ENCODE measurements at places on chromosomes 12 and 14.

GRCh38 chr14:93967637-93968250 lies 8.6 kb downstream of the ASB2 start:
- DNase-seq, result no peak

DNA sequence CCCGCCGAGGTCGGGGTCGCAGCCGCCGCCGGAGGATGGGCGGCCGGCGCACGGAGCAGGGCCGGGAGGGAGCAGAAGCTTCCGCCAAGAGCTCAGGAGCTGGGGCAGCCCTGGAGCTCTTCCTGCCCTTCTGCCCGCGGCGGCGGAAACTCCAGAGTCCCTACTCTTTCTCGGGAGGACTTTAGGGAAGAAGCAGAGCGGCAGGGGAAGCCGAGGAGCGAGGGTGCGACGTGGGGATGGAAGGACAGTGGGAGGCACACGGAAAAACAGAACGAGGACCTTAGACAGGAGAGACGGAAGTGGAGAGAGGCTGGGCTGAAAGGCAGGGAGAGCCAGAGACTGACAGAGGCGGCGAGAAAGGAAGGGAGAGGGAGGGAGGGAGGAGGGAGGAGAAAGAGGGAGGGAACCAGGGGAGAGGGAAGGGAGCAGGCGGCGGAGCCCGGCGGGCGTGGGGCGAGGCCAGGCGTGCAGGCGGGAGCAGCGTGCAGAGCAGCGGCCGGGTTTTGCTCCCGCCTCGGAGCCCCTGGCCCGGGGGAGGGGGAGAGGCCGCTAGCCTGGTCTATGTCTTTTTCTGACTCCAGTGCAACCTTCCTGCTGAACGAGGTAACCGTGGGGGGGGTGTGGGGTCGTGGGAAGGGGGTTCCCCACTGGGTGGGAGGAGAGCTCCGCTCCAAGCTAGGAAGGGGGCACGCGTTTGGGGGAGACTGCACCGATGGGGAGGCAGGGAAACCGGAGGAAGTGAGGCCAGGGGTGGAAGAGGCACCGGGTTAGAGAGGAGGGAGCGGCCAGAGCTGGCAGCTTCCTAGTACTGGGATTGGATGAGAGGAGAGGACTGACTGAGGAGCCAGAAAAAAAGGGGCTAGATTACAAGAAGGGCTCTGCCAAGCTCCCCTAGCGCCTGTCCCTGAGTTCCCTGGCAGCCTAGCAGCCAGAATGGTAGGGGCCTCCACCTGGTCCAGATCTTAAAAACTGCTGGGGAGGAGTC lies 2.9 kb upstream of the CACNB3 start:
- DNase-seq, result peak; percentile 34

GRCh38 chr12:25295361-25295760 lies 44.6 kb upstream of the KRAS start:
- no peak for DNase-seq

DNA sequence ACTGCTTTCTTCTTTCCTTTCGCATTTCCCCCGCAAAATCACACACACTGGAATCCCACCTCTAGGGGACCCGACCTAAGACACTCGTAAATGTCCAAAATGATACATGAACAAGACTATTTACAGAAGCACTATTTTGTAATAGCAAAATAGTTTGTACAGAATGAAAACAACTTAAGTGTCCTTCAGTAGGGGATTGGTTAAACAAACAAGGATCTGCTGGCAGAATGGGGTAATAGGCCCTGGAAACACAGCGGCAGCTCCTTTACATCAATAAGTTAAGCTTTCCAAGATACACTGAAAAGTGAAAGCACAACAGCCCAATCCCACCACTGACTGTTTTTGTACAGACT lies 48.8 kb downstream of the LTBP2 start:
- DNase-seq, result no peak

GRCh38 chr12:52496590-52497071 lies 3.6 kb upstream of the KRT6A start:
- no peak for DNase-seq

GRCh38 chr12:77372494-77372893 lies 307.1 kb upstream of the E2F7 start:
- DNase-seq, result no peak

GRCh38 chr12:87982208-87982607 lies 47.0 kb downstream of the C12orf50 start:
- no peak for DNase-seq

- DNase-seq, result no peak
Observed at GRCh38 chr12:113479216-113479589, 7.5 kb upstream of the LHX5 start.

DNA sequence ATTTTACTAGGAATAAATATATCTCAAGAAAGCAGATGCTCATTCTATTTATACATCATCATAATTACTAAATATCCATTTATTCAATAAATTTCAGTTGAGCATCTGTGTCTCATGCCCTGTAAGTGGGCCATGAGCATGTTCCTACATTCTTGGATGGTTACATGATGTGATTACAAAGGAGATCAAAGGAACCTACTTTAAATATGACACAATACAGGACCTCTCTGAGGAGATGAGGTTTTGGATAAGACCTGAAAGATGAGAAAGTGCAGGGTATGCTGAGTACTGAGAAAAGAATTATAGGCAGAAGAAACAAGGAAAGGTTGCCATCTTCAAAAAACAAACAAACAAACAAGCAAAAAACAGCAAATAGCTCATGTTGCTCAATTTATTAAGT lies 105.4 kb upstream of the CNTN1 start:
- no peak for DNase-seq

GRCh38 chr12:75684678-75685616 lies 173.5 kb upstream of the KRR1 start:
- no peak for DNase-seq

DNA sequence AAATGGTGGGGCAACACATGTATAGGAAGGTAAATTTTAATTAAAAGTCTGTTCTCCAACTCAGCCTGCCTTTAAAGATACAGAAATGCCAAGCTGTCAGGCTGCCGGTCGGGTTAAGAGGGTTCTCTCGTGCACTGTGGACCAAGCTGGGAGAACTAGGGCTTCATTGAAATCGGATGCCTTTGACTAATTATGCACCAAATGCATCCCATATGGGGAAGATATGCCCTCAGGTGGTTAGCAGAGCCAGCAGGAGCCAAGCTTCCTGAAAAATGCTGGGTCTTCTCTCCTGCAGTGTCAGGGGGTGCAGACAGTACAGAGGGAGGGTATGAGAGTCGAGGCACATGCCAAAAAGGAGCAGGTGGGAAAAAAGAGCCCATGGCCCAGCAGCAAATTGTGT lies 236.1 kb downstream of the CACNA1C start:
- DNase-seq, result no peak

DNA sequence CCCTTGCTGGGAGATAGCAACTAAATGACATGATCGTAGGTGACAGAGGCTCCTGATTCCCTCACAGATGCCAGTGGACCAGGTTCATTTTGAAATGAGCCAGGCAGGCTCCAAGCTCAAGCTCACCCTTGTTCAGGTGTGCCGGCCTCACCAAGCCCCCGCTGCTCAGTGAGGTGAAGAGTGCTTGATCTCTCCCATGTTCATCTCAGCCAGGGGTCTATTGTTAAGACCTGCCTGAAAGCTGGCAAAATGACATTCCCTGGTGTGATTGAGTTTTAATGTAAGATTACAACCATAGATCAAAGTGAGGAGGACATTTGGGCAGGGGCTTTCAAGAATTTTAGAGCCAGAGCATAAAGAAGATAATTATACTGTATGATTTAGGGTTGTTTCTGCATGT lies 497.9 kb downstream of the EGLN3 start:
- DNase-seq, result no peak

GRCh38 chr12:93022603-93023340 lies 93.7 kb upstream of the EEA1 start:
- DNase-seq, result no peak

DNA sequence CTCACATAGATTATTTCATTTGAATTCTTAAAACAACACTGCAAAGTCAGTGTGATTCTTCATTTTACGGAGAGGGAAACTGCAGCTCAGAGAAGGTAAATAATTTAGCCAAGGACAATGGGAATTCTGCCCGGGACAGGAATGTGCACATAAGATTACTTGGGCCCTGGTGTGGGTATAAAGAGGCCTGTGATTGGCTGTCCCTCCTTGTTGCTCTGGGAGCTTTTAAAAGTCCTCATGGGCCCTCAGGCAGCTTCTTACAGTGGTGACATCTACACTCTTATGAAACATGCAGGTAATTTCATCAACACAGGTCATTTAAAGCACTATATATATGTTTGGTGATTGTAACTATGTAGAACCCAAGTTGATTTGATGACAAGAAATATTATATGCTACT lies 100.3 kb downstream of the ESR2 start:
- DNase-seq, result no peak

DNA sequence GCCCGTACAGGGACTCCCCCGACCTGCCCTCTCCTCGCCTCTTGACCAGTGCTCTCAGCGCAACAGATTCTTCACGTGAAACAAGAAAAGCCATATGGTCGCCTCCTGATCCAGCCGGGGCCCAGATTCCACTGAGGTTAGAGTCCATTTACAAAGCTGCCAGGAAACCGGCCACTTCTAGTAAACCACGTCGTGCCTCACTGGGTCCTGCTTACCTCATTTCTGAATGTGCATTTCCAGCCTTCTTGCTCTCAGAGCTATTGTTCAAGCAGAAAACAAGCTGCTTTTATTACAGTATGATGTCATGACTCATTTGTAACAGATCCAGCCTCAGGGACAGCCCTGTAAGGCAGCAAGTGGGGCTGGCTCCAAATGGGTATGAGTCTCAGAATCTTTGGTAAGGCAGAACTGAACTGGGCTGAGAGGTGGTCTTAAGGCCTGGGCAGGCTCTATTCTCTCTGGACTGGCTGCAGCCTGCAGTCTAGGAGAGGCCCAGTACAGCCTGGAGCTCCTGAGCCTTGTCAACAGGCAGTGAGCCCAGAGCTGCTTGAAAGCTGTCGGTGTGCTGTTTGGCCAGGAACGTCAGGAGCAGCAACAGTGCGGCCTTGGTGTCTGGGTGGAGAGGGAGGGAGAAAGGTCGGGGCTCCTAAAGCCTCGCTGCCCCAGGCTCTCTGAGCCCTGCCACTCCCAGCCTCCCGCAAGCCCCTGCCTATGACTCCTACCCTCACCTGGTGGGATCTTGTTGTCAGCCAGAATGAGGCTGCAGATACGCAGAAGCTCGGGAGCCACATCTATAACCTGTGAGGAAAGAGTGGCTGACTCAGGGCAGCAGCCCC lies 8.3 kb downstream of the REC8 start:
- no peak for DNase-seq

GRCh38 chr14:30770376-30770775 lies 104.0 kb upstream of the COCH start:
- peak; percentile 30 for DNase-seq

- no peak for DNase-seq
Observed at GRCh38 chr12:26153421-26154154, 28.8 kb upstream of the BHLHE41 start.

GRCh38 chr12:111664961-111665865 lies 20.5 kb downstream of the BRAP start:
- DNase-seq, result no peak

- DNase-seq, result no peak
Observed at GRCh38 chr12:59940631-59941342, 345.0 kb downstream of the SLC16A7 start.

DNA sequence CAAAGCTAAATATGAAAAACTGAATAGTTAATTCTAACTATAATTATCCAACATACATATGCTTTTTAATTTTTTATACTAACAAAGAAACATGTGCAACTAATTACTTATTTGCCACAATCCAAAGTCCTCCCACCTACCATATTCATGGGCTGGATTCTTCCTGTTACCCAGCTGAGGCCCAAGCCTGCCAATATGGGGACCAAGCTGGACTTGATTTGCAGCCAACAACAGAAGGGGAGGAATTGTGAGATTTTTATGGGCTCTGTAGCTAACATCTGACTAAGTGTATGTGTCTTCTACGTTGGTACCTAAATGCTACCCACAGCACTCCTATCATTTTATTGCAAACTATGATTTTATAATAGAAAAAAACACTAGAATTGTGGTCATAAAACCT lies 13.1 kb upstream of the ANKS1B start:
- DNase-seq, result no peak

- DNase-seq, result no peak
Observed at GRCh38 chr14:36454599-36455240, 65.3 kb downstream of the NKX2-1 start.

DNA sequence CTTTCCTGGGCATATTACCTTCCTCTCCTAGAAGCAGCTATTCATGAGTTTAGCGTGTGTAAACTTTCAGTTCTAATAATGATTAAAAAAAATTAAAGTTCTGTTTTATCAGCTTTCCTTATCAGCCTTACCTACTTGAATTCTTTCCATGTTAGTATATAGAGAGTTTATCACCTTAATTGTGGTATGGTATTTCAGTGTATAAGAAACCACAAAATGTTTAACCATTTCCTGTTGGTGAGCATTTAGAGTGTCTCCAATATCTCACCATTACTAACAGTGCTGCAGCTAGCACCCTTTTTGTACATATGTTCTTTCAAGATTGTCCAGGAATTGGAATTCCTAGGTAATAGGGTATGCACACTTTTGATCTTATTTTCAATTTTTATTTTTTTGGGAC lies 89.5 kb downstream of the FBXO33 start:
- no peak for DNase-seq

DNA sequence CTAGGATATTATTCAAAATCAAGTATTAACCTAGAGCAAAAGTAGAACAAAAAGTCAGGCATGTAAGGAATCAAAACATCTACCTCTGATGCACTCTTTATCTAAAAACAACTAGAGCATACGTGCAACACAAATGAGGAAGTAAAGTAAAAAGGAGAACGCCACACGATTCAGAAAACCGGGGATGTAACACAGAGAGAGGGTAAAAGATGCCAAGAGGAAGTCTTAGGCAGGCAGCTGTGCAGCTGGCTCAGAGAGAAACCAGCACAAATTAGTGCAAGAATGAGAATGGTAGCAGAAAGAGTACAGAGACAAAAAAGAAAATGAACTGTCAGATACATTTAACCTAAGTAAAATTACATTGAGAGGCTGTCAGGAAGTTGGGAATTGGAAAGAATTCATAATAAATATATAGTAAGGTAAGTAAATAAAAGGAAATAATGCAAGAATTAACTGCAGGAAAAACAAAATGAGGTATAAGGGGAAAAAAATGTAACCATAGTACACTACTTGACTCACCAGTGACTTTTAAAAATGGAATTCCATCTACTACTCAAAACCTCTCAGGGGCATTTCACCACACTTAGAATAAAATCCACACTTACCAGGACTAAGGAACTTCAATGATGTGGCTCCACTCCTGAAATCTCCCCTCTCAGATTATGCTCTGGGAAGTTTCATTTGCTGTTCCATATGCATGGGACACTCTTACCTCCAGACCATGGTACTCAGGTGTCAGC lies 17.1 kb downstream of the BCAT1 start:
- DNase-seq, result no peak

DNA sequence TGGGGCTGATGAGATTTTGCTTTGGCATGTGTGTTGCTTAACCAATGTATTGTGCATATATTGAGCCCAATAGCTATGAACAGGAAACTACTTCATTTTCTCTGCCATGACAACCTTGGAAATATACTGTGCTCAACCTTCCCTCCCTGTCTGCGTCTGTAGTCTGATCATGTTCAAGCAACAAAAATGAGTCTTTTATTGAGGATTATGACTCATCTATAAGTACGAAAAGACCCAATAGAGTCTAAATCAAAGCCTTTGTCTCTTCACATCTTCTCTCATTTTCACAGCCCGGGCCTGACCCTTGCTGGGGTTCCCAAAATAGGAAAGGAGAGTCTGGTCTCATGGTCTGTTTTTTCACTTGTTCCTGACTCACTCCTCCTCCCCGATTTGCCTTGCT lies 158.2 kb downstream of the CAND1 start:
- no peak for DNase-seq

GRCh38 chr14:48378541-48378940 lies 703.1 kb upstream of the MDGA2 start:
- DNase-seq, result no peak

- DNase-seq, result no peak
Observed at GRCh38 chr14:54117924-54118323, 161.3 kb upstream of the BMP4 start.

- no peak for DNase-seq
Observed at GRCh38 chr12:51953089-51953488, 1.6 kb downstream of the ACVR1B start.

Data from caudate nucleus (tissue), 63 donors.